ENCODE measurements at places on chromosomes 11 and 22.

GRCh38 chr11:113449743-113450142 is 25.5 kb downstream of the DRD2 start:
- DNase-seq: no peak

DNA sequence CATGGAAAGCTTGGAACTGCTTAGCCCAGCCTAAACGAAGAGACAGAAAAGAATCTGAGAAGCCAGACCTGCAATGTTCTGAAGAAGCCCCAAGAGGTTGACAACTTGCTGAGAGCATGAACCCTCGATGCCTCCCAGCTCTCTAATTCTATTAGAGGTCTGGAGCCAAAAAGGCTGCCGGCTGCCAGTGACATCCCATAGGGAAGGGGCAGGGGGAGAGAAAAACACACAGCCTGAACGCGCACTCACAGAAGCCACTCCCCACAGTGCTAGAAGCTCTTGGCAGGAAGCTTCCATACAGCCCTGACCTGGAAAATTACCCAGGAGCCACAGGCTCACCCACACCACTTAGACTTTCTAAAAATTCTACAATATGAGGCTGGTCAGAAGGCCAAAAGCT is 18.3 kb downstream of the POLDIP3 start:
- no peak for DNase-seq

DNA sequence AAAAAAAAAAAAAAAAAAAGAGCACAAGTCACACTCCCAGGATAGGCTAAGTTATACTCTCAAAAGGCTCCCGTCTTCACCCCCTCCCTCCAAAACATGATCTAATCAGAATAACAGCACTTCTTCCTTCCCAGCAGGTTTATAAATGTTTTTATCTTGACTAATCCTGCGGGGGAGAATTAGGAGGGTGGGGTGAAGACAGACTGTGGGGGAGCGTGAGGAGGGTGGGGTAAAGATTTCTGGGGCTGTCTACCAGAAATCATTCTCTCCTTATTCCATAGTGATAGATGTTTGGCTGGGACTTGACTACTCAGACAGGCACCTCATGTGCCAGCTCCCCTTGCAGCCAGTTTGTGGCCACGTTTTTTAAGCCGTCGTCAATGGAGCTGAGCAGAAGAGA is 17.0 kb downstream of the KCNE3 start:
- no peak for DNase-seq

DNA sequence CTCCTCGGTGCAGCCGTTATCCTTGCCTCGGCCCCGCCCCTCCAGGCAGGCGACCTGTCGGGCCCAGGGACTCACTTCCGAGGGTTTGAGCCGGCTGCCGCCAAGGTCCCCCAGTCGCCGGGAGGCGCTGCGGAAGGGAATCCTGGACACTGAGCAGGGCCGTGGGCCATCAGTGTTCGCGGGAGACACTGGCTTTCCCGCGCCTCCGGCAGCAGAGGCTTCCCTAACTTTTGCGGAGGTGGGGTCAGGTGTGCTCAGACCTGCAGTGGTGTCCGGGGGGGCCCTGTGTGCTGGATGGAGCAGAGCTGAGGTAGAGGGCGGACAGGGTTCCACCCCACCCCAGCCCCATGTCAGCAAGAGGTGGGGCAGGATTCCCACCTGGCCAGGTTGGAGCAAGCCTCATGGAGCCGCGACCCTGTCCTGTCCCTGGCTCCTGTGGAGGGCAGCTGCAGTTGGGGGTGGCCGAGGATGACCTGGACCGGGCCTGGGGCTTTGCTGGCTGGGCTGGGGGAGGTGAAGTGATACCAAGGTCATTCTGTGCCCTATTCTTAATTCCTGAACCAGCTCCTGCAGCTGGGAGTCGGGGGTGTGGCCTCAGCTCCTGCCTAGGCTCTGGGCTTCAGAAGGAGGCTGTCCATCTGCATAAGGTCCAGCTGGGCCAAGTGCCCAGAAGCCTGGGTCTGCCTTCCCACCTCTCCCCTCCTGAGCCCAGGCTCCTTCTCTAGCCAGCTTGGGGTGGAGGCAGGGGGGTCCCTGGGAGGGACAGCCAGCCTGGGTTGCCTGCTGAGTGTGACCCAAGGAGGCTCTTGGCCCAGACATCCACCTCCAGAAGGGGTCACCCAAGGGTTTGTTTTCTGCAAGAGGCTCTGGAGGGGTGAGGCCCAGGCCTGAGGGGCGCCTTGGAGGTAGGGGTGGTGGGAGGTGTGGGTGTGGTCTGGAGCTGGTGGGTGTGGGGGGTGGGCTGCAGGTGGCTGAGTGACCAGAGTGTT is 8.4 kb downstream of the TSPAN4 start:
- DNase-seq: no peak

GRCh38 chr11:128965485-128965884 is 22.8 kb upstream of the TP53AIP1 start:
- DNase-seq: no peak

DNA sequence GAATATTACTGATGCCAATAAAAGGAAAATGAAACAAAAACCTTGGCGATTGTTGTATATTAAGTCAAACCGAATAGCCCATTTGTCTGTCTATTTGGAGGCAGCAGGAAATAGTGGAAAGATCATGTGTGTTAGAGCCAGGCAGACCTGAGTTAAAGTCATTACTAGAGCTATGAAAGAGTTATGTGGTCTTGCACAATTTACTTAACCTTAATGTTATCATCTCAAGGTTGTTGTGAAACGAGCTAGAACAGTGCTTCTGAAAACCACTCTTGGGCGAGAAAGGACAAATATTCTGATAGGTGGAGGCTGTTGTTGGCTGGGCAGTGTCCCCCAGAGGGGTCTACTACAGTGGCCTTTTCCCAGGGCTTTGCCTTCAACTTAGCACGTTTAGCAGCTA is 60.0 kb upstream of the NUP160 start:
- no peak for DNase-seq

DNA sequence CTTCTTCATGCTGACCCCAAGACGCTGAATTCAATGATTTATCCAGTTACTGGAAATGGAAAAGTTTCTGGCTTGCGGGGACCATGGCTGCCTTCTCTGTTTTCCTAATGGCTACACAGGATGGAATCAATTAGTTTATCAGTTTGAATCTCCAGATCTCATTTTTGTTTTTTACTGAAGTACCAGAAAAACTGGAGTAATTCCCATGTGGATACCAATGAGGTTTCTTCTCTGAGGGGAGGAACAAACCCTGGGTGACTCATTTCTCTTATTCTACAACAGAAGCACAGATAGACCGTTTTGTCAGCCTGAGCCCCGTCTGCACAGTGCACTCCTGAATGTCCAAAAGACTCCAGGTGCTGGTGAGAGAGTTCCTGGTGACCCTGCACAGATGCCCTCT is 3.4 kb downstream of the ZNF195 start:
- no peak for DNase-seq

DNA sequence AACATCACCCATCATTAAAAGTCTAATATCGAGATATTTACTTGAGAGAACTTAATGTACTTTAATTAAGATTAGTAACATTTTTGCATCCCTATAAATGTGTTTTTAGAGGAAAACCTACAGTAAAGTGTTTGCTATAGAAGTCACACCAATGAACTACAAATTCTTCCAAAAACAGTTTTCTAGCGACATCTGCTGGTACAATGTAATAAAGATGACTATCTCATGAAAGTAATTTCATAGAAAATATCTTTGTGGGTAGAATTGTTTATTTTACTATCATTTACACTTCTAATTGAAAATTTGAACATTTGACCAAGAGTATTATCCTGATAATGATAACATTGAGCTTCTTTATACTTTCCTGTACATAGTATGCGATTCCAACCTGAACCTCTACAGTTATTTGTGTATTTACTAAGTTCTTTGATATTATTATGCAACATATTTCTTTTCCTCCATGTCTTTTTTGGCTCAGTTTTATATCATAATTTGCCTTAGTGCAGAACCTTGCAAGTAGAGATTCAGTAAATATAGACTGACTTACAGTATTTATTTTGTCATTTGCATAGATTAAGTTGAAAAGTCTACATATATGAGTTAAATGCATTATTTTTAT is 252.7 kb downstream of the TMEM135 start:
- no peak for DNase-seq

DNA sequence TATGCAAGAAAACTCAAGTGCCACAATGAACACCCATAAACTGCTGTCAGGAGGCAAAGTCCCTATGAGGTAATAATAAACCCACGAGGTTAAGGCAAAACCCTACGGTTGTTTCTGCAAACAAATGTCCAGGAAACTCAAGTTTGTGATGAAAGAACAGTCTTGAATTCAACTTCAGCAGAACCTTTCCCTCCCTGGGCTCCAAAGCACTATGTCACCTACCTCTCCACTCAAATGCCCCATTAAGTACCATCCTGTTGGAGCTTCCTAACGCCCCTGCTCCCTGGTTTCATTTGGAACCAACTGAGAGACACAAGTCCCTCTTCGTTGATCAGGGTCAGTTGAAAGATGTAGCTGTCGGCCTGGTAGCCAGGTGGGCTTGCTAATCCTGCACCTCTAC is 2.6 kb upstream of the C11orf91 start:
- no peak for DNase-seq

DNA sequence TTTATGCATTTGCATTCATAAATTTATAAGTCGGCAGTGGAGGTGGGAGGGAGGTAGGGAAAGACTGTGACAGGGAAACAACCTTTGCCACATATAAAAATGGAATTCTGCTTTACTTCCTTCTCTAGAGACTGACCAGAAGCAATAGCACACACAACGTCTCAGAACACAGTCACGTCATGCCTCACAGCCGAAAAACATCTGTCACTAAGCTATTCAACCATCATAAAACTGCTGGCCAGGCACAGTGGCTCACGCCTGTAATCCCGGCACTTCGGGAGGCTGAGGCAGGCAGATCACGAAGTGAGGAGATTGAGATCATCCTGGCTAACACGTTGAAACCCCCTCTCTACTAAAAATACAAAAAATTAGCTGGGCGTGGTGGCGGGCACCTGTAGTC is 101.0 kb upstream of the CHRM4 start:
- no peak for DNase-seq

All from stimulated activated CD4-positive, alpha-beta T cell treated with anti-CD3 and anti-CD28 coated beads, Interleukin-2, amount 100 ng/mL, for 24 hours (primary cell).